ENCODE measurements at places on chromosomes 2 and 18.

GRCh38 chr2:150681120-150681804 lies 193.8 kb upstream of the RND3 start:
- peak; percentile 87 for DNase-seq

DNA sequence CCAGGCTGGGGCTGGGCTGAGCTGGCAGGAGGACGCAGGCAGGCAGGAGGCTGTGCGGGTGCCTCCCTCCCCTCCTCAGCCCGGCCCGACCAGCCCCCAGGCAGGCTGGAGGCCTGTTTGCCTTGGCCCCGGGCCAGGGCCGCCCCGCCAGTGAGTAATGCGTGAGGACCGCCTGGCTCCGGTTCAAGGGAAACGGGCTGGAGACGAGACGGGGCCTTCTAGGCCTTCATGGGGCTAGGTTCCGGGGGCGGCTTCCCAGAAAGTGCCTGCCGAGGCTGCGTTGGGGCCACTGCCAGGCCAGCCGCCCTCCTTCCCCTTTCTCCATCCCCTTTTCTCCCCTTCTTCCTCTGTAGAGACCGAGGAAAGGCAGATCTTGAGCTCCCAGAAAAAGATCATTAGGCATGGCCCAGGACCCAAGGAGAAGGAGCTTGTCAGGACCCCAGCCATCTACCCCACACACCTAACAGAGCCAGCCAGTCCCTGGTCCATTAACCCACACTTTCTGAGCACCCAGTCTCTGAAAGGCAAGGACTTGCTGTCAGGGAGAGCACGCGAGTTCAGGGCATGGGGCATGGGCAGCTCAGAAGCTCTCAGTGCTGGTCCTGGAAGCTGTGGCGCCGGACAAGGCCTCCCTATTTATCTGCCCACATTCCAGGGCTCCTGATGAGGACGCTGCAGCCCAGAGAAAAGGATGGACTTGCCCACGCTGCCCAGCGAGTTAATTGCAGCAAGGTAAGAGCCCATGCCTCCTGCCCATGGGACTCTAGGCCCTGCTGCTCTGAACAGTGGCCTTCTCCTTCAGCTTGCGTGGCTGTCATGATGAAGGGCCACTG lies 48.5 kb downstream of the SMAD7 start:
- DNase-seq: peak; percentile 91

DNA sequence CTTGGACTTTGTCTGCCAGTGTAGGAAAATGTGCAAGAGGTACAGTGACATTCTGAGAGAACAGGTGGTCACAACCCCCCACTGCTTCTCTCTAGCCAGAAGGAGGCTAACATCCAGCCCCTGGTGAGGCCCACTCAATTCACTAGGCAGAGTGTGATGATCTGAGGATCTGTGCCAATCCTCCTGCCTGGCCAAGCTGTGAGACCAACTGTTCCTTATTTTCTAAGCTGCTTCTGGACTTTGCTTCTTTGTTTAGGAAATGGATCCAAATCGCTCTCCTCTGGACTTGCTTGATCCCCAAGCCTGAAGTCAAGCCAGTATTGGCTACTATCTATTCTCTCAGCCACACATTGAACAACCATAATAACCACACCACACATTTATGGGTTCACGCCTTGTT lies 202.8 kb downstream of the PIK3C3 start:
- DNase-seq: no peak

- DNase-seq: peak; percentile 27
Measured at GRCh38 chr2:99085421-99085820, 56.1 kb upstream of the C2orf15 start.

DNA sequence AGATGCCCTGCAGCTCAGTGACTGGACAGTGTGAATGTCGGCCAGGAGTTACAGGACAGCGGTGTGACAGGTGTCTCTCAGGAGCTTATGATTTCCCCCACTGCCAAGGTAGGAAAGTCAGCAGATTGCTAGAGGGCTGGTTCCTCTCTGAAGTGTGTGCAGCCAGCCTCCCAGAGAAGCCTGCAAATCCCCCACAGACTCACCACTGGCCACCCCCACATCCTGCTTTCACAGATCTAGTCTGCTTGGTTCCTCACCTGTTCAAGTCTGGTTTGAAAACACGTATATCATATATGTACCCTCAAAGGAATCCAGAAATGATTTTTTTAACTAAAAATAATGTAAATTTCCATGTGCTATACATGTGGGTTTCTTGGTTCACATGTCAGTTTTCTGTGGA lies 121.1 kb downstream of the LAMA3 start:
- DNase-seq: no peak

DNA sequence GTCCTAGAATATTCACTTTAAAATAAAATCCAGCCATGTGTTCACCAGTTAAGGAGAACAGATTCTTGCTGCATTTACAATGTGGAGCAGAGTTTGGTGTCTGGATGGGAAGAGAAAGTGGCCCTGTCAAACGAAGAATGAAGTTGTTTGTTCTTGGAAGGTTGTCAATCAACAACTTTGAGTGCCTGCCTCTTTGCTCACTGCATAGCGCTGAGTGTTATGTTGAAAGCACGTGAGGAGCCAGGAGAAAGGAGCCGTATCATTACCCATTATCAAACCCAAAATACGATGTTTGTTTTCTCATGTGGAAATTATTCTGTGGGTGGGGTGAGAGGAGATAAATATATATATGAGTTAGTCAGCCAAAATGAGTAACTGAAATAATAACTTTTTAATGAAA lies 492.5 kb upstream of the POU3F3 start:
- no peak for DNase-seq

DNA sequence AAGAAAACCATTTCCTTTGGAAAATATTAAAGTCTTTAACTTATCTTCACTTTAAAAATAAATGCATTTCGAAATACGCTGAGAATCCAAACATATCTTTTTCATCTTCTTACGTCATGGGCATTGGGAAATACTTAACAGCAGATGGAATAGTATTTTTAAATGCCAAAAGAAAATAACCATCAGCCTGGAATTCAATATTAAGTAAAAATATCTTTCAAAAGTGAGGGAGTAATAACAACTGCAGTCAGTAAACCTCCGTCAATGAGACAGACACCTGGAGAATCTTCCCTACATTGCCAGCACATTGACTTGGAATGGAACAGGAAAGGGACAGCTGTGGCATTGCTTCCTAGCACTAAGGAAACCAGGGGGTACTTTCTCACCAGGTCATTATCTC lies 290.4 kb upstream of the TNP1 start:
- DNase-seq: peak; percentile 6

- DNase-seq: no peak
Measured at GRCh38 chr2:235149240-235149659, 197.4 kb downstream of the SH3BP4 start.

DNA sequence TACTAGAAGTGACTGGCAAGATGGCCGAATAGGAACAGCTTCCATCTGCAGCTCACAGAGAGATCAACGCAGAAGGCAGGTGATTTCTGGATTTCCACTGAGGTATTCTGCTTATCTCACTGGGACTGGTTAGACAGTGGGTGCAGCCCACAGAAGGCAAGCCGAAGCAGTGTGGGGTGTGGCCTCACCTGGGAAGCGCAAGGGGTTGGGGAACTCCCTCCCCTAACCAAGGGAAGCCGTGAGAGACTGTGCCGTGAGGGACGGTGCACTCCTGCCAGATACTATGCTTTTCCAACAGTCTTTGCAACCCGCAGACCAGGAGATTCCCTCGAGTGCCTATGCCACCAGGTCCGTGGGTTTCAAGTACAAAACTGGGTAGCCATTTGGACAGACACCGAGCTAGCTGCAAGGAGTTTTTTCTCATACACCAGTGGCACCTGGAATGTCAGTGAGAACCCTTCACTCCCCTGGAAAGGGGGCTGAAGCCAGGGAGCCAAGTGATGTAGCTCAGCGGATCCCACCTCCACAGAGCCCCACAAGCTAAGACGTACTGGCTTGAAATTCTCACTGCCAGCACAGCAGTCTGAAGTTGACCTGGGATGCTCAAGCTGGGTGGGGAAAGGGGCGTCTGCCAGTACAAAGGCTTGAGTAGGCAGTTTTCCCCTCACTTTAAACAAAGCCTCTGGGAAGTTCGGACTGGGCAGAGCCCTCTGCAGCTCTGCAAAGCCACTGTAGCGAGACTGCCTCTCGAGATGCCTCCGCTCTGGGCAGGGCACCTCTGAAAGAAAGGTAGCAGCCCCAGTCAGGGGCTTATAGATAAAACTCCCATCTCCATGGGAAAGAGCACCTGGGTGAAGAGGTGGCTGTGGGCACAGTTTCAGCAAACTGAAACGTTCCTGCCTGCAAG lies 40.1 kb downstream of the PLEK start:
- peak; percentile 28 for DNase-seq

DNA sequence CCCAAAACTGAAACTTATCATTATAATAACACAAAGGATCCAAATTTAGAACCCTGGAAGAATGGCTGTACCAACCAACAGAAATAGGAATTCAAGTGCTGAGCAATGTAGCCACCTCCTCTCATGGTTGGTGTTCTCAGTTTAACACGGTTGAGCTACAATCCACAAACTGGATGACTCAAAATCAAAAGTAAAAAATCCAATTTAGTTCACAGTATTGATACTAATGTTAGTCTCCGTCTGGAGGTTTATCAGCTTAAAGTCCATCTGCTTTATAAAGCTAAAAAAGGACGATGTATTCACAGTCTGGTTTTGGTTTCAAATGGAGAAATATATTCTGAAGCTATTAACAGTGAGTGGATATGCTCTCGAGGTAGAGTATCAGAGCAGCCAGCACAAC lies 40.5 kb downstream of the CNTNAP5 start:
- no peak for DNase-seq

DNA sequence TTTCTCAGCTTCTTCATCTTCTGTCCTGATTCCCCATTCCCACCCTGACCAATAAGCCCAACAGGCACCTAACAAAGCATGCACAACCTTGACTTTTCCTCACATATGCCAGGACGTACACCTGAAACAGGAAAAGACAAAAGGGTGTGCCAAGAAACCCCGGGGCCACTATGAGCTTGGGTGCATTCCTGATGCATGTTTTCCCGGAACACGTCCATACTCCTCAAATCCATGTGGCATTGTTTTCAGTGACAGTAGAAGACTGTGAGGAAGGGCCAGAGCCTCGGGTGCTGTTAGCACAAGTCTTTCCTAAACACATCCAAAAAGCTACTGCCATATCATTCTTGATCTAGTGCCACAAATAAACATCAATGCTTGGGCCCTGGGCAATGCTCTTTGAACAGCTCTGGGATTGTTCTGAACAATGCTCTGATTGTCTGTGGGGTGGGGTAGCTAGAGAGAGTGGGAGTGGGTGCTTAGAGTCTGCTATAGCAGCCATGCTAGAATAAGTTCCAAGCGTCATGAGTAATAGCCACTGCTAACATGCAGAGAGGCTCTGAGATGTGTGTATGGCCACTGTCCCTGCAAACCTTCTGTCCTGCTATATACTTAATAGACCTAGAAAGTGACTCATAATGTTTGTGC lies 181.7 kb upstream of the CRIM1 start:
- DNase-seq: no peak

- no peak for DNase-seq
Measured at GRCh38 chr2:68258851-68259250, 6.5 kb upstream of the PPP3R1 start.

GRCh38 chr2:61988462-61989366 lies 83.2 kb downstream of the COMMD1 start:
- DNase-seq: peak; percentile 30

Measured in suppressor macrophage treated with lipopolysaccharide for 1 hour (primary cell).